ENCODE measurements at places on chromosomes 13 and 19. TPM values are rescaled to one million over a fixed set of nuclear protein-coding genes. Genes with fewer than 3 reads are reported as not detected.

The IFNL1 gene
- 1.6 TPM for polyA plus RNA-seq

The FLT3LG gene
- polyA plus RNA-seq: 252 TPM

The SOHLH2 gene
- polyA plus RNA-seq: not detected

The C19orf33 gene
- not detected for polyA plus RNA-seq

The C2CD4C gene
- polyA plus RNA-seq: not detected

The BABAM1 gene
- polyA plus RNA-seq: 92.0 TPM

The VSTM2B gene
- not detected for polyA plus RNA-seq

The FCER2 gene
- polyA plus RNA-seq: not detected

The ZNF358 gene
- 1.6 TPM for polyA plus RNA-seq

The PRTN3 gene
- not detected for polyA plus RNA-seq

The IL11 gene
- not detected for polyA plus RNA-seq

The PSG11 gene
- polyA plus RNA-seq: not detected

The GPR12 gene
- not detected for polyA plus RNA-seq

The ZNF729 gene
- not detected for polyA plus RNA-seq

The PODNL1 gene
- polyA plus RNA-seq: not detected

The C1QTNF9B gene
- polyA plus RNA-seq: 0.23 TPM

The KLK4 gene
- polyA plus RNA-seq: not detected

The TMEM190 gene
- not detected for polyA plus RNA-seq

The RNF225 gene
- not detected for polyA plus RNA-seq

The TNFAIP8L1 gene
- 11.1 TPM for polyA plus RNA-seq

The SPART gene
- polyA plus RNA-seq: 44.7 TPM

The PGPEP1 gene
- polyA plus RNA-seq: 6.8 TPM

The ZNF284 gene
- 1.2 TPM for polyA plus RNA-seq

The ZNF17 gene
- polyA plus RNA-seq: 3.6 TPM

The KLK14 gene
- not detected for polyA plus RNA-seq

The ISYNA1 gene
- 27.5 TPM for polyA plus RNA-seq

The ZNF837 gene
- polyA plus RNA-seq: 4.6 TPM

The SYNGR4 gene
- not detected for polyA plus RNA-seq

The C1QTNF9 gene
- not detected for polyA plus RNA-seq

The HTR2A gene
- not detected for polyA plus RNA-seq

The MUC16 gene
- not detected for polyA plus RNA-seq

The ADGRE3 gene
- not detected for polyA plus RNA-seq

The EPS8L1 gene
- polyA plus RNA-seq: 0.49 TPM

The ZNF649 gene
- polyA plus RNA-seq: 3.6 TPM

The CASP14 gene
- polyA plus RNA-seq: not detected

The PSPC1 gene
- 35.5 TPM for polyA plus RNA-seq

The ZNF575 gene
- 3.6 TPM for polyA plus RNA-seq

The MEF2B gene
- 0.71 TPM for polyA plus RNA-seq

The FPR3 gene
- polyA plus RNA-seq: not detected

The NALCN gene
- not detected for polyA plus RNA-seq

The APOC4 gene
- not detected for polyA plus RNA-seq

The SRRM5 gene
- not detected for polyA plus RNA-seq

The KIR2DL1 gene
- polyA plus RNA-seq: not detected

The KCNRG gene
- polyA plus RNA-seq: 0.70 TPM

The PLPP2 gene
- not detected for polyA plus RNA-seq

Data from CD4-positive, alpha-beta memory T cell (primary cell).